AG10803 (cell line): ENCODE measurements at places on chromosomes 12 and 14.

- peak; percentile 55 for DNase-seq
These were observed at the start of gene CDH24 for GRCh38 chr14:23056956-23057756. Gene CDH24, minus strand, starts transcription at chr14:23057520. Its CDS starts 1,787 bp downstream, at chr14:23055733.

GRCh38 chr12:60231976-60232907 lies 636.4 kb downstream of the SLC16A7 start:
- no peak for DNase-seq

DNA sequence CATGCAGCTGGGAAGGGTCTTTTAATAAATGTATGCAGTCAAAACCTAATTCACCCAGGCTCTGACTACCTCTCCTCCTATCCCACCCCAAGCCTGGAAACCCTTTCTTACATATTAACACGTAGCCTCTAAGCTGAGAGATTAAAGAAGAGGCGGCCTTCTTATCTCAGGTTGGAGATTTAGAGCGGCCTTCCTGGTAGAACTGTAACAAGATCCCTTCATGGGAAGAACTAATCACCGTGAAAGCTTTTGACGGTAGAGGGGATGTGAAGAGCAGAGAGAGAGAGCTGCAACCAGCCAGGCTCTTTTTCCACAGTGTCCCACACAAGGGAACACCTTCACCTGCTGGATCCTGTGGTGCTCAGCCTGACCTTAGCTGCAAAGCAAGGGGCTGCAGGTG lies 367.4 kb downstream of the MED13L start:
- no peak for DNase-seq

GRCh38 chr14:35349496-35350365 lies 54.8 kb downstream of the NFKBIA start:
- no peak for DNase-seq

DNA sequence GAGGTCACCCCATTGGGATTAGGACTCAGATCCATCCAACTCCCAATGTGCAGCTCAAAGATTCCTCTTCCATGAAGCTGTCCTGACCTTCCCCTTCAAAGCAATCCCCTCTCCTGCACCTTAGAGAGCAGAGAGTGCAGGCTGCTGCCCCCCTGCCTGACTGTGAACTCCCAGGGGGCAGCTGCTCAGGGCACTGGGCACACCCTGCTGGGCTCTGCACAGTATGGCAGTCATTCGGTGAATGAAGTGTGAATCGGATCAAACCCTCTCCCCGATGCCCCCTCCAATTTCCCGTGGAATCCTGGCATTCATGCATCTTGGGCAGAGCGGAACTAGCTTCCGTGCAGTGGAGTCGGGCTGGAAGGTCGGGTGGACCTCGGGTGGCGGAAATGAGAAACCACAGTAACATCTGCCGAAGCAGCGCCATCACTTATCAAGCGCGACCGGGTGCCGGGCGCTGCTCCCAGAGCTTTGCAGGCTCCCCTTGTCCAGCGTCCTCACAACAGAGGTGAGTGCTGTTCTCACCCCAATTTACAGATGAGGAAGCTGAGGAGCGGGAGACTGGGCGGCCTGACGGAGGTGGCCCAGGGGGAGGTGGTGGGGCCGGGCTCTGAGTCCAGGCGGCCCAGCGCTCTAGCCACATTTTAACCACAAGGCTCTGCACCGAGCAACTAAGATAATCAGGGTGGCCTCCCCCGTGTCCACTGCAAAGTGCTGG lies 14.7 kb downstream of the GALNT9 start:
- DNase-seq = no peak

DNA sequence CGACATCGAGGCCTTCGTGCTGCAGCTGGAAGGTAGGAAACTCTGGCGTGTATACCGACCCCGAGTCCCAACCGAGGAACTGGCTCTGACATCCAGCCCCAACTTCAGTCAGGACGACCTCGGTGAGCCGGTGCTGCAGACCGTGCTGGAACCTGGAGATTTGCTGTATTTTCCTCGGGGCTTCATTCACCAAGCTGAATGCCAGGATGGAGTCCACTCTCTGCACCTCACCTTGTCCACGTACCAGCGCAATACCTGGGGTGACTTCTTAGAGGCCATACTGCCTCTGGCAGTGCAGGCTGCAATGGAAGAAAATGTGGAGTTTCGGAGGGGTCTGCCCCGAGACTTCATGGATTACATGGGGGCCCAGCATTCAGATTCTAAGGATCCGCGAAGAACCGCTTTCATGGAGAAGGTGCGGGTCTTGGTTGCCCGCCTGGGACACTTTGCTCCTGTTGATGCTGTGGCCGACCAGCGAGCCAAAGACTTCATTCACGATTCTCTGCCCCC lies 1.4 kb downstream of the RIOX1 start:
- DNase-seq = no peak

GRCh38 chr14:96202441-96203094 lies 2.1 kb upstream of the BDKRB2 start:
- no peak for DNase-seq

DNA sequence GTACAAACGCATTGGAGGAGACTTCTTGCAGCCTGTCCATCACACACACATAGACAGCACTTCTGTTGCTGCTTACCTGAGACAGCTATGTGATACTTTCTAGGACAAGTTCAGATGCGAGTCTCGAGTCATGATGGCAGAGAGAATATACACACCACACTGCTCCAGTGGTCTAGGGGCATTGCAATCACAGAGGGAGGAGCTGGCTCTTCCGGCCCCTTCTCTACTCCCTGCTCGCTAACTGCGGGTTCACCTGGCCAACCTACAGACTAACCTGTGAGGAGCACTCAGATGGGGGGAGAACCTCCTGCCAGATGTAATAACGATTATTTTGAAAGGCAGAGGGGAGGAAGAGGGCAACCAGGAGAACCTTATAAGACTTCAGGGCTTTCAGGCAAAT lies 30.7 kb downstream of the EMP1 start:
- DNase-seq = no peak

DNA sequence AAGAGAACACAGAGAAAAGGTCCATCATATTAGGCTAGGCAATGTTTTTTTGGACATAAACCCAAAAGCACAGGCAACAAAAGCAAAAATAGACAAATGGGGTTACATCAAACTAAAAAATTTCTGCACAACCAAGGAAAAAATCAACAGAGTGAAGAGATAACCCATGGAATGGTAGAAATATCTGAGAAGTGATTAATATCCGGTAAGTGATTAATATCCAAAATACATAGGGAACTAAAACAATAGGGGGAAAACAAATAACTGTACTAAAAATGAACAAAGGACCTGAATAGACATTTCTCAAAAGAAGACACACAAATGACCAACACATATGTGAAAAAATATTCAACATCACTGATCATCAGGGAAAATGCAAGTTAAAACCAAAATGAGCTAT lies 4.3 kb downstream of the STYK1 start:
- no peak for DNase-seq

- DNase-seq = no peak
These were observed 59.8 kb upstream of the MDM1 start for GRCh38 chr12:68391937-68392336.

GRCh38 chr14:58641509-58641908 lies 3.7 kb downstream of the DACT1 start:
- no peak for DNase-seq

DNA sequence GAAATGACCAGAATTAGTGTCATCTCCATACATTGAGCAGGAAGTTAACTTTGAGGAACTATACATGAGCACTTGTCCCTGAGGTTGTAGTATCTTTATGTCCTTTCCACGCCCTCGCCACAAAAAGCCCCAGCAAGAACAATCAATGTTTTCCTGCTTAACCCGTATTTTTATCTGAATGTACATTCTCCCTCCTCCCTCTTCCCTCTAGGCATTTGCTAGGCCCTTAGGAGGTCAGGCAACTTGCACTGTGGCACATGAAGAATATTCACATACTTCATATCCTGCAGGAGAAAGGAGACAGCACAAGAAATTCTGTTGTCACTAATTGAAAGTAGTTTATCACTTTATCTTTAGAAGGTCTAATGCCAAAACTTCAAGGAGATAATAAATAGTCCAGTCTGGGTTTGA lies 18.1 kb upstream of the DUSP6 start:
- DNase-seq = no peak

DNA sequence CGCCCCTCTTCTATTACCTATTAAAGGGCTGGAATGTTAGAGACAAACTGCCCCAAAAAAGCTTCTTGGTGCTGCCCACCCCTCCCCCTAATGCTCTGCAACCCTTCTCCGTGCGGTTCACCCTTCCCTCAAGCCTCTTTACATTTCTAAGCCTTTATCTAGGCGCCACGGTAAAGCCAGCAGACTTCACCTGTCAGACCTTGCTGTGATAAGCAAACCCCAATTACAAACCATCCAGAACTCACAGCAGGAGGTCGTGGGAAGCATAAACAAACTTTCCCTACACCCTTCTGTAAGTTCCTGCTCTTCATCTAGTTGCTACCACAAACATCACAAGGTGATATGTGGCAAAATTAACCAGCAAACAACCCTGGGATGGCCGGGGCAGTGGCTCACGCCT lies 56.8 kb downstream of the MOK start:
- no peak for DNase-seq

DNA sequence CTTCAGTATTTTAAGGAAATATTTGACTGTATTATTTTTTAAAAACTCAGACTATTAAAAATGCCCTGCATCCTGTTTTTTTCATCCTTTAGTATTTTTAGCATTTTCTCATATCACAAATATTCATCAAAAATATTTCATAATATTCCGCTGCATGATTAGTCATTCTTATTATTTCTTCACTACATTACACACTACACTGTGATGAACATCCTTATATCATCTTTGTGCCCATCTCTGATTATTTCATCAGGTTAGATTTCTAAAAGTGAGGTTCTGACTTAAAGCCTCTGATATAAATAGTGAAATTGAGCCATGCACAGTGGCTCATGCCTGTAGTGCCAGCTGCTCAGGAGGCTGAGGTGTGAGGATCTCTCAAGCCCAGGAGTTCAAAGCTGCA lies 8.1 kb downstream of the COCH start:
- no peak for DNase-seq

- no peak for DNase-seq
These were observed 105.7 kb downstream of the CRADD start for GRCh38 chr12:93782853-93783252.

DNA sequence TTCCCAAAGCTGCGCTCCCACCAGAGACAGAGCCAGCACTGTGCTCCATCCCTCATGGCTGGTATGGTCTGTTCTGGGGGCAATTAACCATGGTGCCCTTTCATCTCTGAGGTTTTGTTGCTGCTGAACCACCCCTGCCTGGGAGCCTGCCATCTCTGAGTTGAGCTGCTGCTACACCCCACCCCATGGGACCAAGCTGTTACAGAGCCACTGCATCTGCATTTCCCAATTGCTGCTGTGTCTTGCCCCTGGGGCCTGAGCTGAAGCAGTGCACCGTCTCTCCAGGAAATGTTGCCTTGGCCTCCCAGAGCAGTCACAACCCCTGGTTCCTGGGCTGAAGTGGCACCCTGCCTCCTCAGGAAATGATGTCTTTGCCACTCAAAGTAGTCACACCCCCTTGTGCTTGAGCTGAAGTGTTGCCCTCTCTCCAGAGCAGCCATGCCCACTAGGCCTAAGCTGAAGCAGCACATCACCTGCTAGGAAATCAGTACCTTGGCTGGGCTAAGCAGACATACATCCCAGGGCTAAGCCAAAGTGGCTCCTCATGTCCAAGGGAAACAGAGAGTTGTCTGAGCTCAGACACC lies 140.3 kb downstream of the RERGL start:
- DNase-seq = no peak

DNA sequence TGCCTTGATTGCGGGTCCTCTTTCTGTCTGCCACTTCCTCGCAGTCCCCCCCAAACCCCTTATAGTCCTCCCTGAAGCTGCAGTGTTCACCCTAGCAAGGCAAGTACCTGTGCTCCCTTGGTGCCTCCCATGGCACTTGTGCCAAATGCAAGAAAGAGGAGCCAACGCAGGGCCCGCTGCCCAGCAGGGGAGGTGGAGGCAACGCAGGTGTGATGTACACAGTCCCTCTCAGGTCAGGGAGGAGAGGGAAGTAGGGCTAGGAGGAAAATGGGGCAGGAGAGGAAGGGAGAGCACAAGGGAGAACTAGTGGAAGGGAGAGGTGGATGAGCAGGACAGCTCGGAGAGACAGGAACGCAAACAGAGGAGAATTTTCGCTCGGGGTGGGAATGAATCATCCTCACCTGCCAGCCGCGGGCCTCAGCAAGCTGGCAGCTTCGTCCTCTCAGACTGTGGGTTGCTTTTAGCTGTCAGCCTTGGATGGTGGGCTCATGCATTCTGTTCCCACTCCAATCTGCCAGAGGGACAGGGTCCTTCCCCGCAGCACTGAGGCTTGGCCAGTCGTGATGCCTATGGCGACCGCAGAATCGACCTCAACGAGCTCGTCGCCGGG lies 357.0 kb downstream of the CACNA1C start:
- no peak for DNase-seq

- DNase-seq = peak; percentile 66
These were observed 597 bp downstream of the GLT8D2 start for GRCh38 chr12:104049278-104049902.

GRCh38 chr12:112419297-112420133 lies 768 bp downstream of the PTPN11 start:
- peak; percentile 83 for DNase-seq

GRCh38 chr12:62375603-62376002 lies 91.0 kb upstream of the MON2 start:
- DNase-seq = no peak

DNA sequence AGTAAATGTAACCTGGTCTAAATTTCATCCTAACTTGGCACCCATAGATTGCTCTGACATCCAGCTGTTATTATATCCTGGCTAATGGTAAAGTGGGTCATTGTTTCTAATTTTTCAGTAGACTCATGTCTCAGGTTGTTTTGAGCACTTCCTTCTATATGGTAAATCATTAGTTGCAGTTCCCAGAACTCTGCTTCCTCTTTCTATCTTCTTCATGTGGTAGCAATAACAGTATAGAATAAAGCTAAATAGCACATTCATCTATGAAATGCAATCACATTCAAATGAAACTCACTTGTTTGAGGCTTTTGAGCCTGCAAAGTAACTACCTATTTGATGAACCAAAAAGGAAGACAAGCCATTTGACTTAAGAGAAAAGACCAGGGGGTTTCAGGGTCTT lies 65.1 kb upstream of the GZMB start:
- DNase-seq = no peak

DNA sequence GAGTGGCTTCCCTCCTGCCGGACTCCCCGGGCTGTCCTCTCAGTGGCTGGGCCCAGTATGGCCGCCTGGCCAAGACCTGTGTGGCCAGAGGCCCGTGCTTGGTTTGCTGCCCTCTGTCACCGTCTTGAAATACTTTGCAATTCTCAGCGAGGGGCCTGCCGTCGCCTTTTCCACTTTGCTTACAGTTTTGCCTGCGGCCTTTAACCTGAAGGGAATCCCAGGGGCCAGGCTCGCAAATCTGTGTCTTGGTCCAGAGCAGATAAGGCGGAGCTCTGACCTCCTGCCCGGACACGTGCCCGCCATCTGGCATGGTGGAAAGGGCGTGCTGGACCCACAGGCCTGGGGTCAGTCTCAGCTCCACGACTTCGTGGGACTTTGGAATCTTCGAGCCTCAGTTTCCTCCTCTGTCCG lies 10.9 kb upstream of the AMN start:
- DNase-seq = no peak

GRCh38 chr12:56031987-56032386 lies 9.7 kb upstream of the RPS26 start:
- DNase-seq = no peak
